ENCODE measurements at places on chromosomes 16 and 17. TPM values are rescaled to one million over a fixed set of nuclear protein-coding genes. Genes with fewer than 3 reads are reported as not detected.

- DNase-seq = peak; percentile 60
Measured at GRCh38 chr16:73956587-73957494, 339.8 kb upstream of the PSMD7 start.

DNA sequence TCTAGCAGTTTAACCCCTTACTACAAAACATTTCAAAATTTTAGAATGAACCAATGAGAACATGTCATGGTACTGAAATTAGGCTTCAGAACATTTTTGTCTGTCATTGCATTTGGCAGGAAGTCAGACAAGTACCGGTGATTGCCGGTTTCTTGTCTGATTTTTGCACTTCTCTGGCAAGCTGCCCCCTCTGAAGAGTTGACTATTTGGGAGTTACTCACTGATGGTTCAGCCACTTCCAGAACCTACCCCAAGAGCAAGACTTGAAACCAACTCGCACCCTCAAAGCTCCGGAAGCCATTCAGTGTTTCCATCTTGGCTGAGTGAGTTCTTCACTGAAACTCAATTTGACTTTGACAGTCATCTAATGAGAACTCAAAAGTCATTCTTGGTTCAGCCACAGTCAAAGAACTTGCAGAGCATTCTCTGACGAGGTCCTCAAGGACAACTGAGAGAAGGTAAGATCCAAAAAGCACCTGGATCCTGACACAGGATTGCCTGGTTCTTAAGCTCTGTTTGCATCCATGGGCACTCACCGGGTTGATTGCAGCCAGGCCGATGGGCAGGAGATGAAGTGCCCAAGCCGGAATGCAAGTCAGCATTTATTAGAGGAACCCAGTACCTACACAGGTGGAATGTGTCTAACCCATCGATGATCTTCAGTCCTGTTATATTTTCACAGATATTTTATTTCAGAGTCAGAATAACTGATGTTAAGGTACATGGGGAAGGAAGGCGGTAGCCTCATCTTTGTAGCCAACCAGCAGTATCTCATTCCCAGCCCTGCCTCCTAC is 93.6 kb downstream of the USP22 start:
- DNase-seq = no peak

MYLK3 gene
- 0.86 TPM for total RNA-seq

SP2 gene
- 6.0 TPM for total RNA-seq

KRT16 gene
- 447 TPM for total RNA-seq
